Activated CD8-positive, alpha-beta memory T cell treated with anti-CD3 and anti-CD28 coated beads, Interleukin-2, amount 50 U/mL, for 4 hours (primary cell): ENCODE measurements at places on chromosomes 16 and 17.

DNA sequence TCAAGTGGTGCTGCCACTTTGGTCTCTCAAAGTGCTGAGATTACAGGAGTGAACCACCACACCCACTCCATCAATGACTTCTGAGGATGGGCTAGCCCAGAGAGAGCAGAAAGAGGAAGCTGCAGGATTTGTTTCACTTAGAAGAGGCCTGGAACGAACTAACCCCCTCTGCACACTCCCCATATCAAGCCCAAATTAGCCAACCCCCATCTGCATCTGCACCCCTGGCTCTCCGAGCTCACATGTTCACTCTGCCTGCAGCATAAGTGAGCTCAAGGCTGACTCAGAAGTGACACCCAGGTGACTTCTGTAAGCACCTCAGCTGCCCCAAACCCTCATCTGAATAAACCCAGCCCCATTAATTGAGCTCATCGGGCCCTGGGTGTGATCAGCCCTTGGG, 4.8 kb downstream of the SCNN1G start:
- DNase-seq, result no peak

GRCh38 chr16:65274566-65274965, 152.7 kb upstream of the CDH11 start:
- no peak for DNase-seq

GRCh38 chr17:66906321-66907278, 57.9 kb upstream of the CACNG4 start:
- DNase-seq, result peak; percentile 58

DNA sequence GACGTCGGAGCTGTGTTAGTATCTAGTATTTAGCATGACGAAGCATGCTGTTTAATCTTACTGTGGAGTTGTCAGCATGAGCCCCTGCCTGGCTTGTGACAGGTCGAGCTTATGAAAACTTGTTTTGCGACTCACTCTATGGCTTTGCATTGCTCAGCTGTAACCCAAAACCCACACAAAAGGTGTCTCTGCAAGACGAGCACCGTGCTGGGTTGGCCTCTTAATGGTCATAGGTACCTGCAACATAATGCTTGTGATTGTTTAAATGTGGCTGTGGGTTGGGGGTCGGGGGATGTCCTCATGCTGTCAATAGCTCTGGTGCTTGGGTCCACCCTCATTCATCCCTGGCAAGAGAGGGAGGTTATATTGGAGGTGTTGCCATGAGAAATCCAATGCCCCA, 5.4 kb downstream of the NTN1 start:
- no peak for DNase-seq

GRCh38 chr17:4859816-4860625, 26.9 kb downstream of the MINK1 start:
- DNase-seq, result no peak

DNA sequence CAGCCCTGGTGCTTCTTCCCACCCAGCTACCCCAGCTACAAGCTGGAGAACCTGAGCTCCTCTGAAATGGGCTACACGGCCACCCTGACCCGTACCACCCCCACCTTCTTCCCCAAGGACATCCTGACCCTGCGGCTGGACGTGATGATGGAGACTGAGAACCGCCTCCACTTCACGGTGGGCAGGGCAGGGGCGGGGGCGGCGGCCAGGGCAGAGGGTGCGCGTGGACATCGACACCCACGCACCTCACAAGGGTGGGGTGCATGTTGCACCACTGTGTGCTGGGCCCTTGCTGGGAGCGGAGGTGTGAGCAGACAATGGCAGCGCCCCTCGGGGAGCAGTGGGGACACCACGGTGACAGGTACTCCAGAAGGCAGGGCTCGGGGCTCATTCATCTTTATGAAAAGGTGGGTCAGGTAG, 3.6 kb downstream of the GAA start:
- DNase-seq, result no peak

DNA sequence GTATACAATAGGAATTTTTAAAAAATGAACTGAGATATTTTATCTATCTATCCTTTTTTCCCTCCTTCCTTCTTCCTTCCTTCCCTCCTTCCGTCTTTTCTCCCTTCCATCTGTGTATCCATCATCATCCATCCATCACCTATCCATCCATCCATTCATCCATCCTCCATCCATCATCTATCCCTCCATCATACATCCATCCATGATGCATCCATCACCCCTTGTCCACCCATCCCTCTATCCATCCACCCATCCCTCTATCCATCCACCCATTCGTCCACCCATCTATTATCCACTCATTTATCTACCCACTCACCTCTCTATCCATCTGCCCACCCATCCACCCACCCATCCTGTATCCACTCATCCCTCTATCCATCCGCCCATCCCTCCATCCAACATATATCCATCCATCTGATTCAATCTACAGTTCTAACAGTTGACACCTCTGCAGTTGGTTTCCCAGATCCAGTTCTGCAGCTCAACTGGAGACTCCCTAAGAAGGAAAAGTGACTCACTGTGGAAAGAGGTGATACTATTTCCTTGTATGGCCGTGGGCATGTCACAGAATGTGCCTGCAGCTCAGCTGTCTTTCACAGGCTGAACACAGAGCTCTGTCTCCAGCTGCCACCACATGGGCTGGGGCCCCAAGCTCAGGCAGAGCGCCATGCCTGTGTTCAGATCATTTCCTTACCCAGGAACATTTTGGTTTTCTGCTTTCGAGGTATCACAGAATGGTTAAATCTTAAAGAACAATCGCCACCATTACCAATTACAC, 130.8 kb downstream of the XYLT1 start:
- DNase-seq, result no peak

DNA sequence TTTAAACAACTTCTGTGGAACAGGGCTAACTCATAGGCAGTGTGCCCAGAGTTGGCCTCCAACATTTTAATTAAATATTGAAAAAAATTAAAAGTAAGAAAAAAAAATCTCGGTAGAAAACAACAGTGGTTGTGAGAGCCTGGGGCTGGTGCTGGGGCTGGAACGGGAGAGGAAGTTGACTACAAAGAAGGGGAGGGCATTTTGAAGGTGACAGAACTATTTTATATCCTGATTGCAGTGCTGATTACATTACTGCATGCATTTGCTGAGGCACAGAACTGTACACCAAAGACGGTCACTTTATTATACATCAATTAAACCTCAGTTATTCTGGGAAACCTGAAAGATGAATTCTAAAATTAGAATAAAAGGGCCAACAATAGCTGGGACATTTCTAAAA, 142.5 kb downstream of the PARN start:
- DNase-seq, result no peak

DNA sequence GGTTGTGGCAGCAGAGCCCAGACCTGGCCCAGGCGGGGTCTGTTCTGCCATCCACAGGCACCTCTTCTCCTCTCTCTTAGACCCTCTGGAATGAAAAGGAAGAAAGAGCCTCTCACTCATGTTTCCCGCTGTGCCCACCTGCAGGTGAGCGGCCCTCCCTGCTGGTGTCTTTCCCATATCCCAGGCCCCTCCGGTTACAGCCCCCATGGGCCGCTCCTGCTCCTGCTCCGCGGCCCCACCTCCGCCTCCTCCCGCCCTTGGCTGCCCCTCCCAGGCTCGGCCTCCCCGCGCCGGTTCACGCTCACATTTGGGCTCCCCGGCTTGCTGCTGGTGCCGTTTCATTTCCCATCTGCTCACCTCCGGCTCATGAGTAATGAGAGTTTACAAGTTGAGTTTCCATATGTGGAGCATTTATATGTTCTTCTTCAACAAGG, 98.7 kb upstream of the SDK2 start:
- DNase-seq, result no peak

- no peak for DNase-seq
These were observed 36.5 kb downstream of the TRARG1 start for GRCh38 chr17:1315891-1316403.

DNA sequence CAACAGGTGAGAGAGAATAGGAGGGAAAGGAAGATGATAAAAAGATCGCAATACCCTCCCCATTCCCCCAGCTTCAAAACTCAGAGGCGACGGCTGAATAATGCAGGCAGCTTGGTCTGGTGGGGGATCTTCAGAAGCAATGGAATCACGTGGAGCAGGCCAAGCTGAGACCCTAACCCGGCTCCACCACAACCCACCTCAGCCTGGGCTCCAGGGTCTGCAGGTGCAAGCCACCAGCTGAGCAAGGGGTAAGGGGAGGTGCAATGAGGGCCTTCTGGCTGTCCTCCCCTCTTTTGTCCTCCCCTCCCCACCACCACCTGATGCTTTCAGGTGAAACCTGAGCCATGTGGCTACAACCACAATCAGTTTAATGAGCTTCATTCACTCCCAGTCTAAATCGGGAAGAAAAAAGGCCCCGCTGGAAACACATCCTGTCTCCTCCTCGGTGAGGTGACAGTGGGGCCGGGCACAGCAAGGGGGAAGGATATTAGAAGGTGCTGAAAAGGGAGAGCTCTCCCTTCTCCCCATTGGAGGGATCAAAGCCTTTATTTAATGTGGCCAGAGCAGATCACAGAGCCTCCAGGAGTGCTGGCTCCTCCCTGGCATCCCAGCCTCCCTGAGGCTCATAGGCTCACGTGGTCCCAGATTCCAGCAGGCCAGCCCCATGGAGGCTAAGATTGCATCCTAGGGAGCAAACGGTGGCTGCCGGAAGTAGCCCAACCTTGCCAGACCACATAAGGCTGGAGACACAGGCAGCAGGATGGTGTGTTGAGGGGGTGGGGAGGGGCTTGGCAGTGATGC, 261.0 kb downstream of the SOX9 start:
- DNase-seq, result no peak

DNA sequence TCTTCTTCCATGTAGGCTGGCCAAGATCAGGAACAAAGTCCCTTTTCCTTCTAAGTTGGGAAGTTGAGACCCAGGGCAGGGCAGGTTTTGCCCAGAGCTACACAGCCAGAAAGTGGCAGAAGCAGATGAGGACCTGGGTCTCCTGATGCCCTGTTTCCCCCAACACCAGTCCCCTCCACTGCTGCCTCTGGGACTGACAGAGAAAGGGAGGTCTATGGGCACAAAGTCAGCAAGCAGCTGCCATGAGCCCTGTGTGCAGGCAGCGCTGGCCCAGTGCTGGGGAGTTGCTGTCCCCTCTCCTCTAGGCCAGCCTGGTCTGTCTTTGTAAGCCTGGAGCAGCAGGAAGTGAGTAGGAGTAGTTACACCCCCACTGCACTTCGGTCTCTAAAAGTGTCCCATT, 46.9 kb upstream of the NKD1 start:
- DNase-seq, result no peak

DNA sequence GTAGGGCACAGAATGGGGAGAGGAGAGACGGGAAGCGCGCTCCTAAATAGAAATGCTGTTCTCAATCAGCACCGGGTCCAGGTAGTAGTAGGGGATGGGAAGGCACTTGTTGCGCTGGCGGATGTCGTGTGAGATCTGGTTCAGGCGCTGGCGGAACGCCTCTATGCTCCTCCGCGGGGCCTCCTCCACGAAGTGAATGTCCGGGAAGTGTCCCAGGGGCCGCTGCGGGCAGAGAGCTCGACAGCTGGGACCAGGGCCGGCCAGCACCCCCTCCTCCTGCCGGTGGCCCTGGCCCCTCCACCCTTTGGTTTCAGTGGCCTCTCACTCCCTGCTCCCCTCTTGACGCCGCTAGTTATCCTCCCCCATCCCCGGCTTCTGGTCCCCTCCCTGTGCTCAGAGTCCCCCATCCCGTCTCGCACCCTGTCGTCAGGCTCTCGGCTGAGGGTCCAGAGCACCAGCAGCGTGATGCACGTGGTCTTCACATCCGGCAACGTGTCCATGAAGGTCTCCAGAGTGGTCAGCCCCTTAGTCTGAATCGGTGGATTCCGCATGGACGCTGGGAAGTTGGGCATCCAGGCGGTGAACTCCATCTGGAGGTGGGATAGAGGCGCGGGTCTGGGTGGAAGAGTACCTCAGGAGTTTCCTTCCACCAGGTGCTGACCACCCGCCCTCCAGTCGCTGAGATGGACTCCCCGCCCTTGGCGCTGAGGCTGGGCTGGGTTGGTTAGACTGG, 14.6 kb downstream of the ALOX12B start:
- DNase-seq, result no peak

DNA sequence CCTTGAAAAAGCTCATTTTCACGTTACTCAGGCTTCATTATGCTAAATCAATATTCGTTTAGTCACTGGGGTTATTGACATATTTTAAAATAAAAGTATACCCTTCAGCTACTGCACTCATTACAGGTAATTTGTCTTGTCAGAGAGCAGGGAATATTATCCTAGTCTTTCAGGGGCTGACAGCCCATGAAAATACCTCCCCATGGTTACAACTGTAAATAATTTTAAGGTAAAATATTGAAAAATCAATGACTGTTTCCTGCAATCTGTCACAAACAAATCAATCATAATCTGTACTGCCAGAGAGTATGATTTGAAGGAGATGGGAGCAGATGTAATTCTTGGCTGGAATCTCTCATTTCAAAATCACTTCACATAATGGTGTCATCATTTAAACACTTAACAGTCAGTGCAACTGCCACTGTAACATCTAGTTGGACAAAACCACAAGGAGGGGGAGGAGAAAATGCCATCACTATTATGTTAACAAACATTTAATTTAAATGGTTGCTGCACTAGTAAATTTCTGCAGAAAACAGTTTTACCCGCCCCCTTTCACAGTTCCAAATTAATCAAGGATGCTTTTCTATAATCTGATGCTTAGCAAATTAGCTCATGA, 9.3 kb upstream of the IRX5 start:
- no peak for DNase-seq
